ENCODE measurements at places on chromosomes 3 and 15.

GRCh38 chr3:141360888-141361598 lies 7.3 kb upstream of the ZBTB38 start:
- DNase-seq = no peak

DNA sequence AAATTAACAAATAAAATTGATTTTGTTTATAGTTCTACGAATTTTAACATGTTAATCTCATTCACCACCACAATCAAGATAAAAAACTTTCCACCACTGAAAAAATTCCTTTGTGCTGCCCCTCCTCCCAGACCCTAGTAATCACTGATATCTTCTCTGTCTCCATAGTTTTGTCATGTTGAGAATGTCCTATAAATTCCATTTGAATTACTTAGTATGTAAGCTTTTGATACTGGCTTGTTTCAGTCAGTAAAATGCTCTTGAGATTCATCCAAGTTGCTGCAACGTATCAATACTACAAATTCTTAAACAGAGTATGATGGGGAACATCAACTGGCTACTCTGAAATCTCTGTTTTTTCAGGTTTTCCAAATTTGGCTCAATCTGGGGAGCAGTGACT lies 129.6 kb downstream of the CTNNB1 start:
- DNase-seq = no peak

DNA sequence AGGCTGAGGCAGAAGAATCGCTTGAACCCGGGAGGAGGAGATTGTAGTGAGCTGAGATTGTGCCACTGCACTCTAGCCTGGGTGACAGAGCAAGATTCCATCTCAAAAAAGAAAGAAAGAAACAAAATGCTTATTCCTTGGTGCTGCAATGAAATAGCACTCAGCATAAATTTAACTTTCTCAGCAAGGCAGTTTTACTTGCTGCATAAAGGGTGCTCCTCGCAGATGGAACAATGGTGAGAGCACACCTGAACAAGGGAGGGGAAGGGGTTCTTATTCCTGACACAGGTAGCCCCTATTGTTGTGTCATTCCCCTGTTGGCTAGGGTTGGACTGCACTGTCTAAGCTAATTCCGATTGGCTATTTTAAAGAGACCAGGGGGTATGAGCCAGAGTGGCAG lies 17.1 kb downstream of the PAK2 start:
- DNase-seq = no peak

GRCh38 chr3:169149349-169149890 lies 514.1 kb downstream of the MECOM start:
- DNase-seq = peak; percentile 49

GRCh38 chr15:78617516-78617915 lies 3.3 kb downstream of the CHRNA3 start:
- DNase-seq = no peak

- no peak for DNase-seq
These were observed 18.5 kb downstream of the VILL start for GRCh38 chr3:38008971-38009580.

DNA sequence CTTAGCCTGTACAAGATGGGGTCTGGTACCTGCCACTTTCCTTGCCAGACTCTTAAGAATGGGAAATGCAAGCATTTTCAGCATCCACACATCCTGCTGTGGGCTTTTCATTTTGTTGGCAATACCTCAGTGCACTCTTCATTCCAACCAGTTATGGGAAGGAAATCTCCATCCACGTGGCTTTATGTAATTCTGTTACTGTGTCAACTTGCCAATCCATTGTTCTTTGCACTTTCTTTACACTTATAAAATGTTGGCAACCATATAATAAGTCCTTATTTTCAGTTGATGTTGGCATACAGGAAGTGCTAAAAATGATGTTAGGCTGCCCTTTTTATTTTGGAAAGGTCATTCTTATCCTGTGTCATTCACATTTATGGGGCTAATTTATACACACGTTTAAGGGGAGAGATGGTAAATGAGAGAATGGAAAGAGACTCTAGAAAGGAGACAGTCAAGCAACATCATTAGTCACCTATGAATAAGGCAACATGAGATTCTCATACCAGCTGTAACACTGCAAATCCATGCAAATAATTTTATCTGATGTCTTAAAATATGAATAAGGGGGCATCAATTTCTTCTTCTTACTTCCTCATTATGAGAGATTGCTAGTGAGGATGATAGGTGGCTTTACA lies 238.7 kb downstream of the CHST2 start:
- no peak for DNase-seq

DNA sequence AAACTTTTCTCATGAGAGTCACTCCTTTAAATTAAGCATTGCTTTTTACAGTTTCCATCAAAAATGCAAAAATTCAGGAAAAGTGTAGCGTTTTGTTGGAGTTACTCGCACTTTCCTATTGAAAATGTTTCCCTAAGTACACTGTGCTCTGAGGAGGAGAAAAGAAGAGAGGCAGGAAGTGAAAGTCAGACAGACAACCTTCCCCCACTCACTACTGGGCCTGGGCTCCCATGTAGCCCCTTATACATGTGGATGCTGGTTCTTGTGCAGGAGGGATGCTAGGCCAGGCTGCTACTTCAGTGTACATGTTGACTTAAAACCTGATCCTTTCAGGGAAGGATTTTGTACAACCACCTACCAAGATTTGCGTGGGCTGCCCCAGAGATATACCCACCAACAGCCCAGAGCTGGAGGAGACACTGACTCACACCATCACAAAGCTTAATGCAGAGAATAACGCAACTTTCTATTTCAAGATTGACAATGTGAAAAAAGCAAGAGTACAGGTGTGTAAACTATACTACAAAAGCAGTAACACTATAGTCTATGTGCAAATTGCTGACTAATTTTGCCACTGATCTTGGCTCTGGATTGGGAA lies 15.1 kb downstream of the KNG1 start:
- DNase-seq = no peak

GRCh38 chr3:168998792-168999191 lies 664.7 kb downstream of the MECOM start:
- no peak for DNase-seq

- DNase-seq = no peak
These were observed 32.9 kb upstream of the CYP11A1 start for GRCh38 chr15:74400313-74400860.

- no peak for DNase-seq
These were observed 19.8 kb downstream of the TRPM1 start for GRCh38 chr15:31081588-31082250.

DNA sequence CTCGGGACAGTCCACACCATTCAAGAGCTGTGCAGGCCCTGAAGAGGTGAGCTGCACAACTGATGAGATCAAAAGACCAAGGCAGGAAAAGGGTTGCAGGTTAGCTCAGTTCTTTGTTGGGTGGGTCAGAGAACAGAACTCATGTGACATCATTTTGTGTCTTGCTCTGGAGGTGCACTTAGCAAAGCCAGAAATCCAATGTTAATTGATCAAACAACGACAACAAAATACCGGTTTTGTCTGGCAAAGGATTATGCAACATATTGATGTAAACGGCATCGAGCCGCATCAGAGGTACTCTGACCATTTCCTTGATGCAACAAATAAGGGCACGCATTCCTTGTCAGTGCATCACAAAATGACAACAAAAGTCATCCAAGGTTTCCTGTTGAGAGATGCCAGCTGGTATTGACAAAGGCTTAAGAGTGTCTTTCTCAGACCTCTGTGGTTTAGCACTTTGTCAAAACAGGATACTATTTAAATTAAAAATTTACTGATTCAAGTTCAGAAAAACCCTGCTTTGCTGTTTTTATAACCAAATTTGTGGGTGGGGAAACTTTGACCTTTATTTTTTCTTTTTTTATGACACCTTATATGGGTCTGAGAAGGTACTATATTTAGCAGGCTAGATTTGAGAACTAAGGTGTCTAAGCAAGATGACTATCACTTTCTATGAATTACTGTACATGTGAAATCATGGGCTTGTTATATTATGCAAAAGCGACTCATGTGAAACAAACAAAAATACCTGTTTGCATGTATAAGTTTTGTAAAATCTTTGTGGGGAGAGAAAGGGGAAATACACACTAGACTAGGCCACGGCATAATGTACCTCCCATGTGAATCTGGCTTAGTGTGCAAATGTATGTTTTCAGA lies 496.1 kb downstream of the FOXP1 start:
- no peak for DNase-seq

- no peak for DNase-seq
These were observed 121.4 kb upstream of the SGO1 start for GRCh38 chr3:20307383-20307782.

DNA sequence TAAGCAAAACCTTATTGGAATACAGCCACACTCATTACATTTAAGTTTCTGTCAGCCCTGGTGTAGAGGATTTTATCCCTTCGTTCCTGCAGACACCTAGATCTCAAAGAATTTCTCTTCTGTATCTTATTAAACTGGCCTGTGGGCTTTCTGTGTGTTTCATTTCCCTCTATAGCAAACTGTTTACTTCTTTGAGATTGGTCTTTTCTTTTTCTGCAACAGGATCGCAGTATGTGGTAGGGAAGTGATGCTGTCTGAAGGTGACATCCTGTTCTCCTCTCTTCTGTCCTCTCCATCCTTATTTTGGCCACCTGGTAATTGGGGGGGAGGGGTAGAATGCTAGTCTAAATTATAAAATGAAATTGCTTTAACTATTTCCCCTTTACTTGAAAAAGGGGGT lies 25.5 kb downstream of the ATP1B3 start:
- DNase-seq = no peak

Data from stimulated activated CD4-positive, alpha-beta T cell treated with anti-CD3 and anti-CD28 coated beads, Interleukin-1b, Interleukin-23, amount 100 ng/mL, for 1 hour (primary cell).